ENCODE measurements at places on chromosomes 1 and 21.

DNA sequence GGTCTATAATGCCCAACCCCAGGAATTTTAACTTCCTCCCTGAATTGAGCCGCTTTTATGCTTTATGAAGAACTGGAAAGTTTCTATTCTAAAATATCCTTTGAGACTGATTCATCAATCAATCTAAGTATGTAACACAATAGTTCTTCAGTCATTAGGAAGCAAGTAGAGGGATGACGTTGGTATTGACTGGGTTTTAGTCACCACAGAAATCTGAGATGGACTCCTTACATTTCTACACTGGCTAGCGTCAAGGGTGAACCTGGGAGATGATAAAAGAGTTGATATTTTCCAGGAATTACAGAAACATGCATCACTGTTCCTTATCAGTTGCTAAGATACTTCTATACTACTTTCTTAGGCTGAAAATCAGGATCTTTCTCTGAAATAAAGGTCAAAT is 308.0 kb downstream of the HMCN1 start:
- DNase-seq, result no peak

- DNase-seq, result peak; percentile 97
Measured at GRCh38 chr1:23367791-23368561, 1.7 kb downstream of the ZNF436 start.

DNA sequence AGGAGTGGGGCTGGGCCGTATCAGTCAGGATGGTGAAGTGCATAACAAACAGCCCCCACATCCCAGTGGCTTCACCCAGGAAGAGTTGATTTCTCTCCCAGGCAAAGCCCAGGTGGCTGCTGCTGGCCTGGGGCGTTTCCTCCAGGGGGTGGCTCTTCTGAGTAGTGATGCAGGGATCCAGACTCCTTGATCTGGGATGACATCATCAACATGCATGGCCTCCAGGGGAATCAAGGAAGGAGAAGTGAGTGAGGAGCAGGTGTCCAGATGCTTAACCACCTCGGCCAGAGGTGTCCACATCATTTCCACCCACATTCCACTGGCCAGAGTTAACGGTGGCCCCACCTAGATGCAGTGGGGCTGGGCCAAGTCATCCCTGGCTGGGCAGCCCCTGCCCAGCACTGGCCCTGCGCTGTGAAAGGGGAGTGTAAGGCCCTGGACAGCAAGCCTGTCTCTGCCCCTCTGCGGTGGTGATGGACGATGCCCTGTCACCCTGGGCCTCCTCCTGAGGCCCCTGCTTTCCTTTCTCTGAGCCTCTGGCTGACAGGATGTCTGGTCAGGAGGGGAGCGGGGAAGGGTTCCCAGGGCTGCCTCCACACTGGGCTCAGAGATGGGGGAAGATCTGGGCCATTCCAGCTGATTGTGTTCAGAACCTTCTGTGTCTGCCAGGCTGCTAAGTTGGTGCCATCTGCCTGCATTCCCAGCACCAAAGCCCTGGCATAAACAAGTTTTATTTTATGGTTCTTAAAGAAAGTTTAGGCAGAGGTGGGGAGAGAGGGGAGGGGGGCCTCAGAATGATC is 598.2 kb downstream of the MATN1 start:
- DNase-seq, result no peak

- DNase-seq, result no peak
Measured at GRCh38 chr1:19717467-19717866, 52.8 kb downstream of the HTR6 start.

- peak; percentile 48 for DNase-seq
Measured at GRCh38 chr1:31704271-31705079, 658 bp upstream of the COL16A1 start.

Data from SHP77 treated with DMSO at 0.1 percent for 48 hours (cell line).